Stimulated activated naive CD4-positive, alpha-beta T cell treated with Interleukin-2 at 50 U/mL for 16 hours (primary cell): ENCODE measurements at places on chromosomes 3 and 15.

- no peak for DNase-seq
Observed at GRCh38 chr3:4438296-4438695, 28.8 kb downstream of the SUMF1 start.

- DNase-seq: no peak
Observed at GRCh38 chr3:160018959-160019358, 30.3 kb downstream of the IL12A start.

- no peak for DNase-seq
Observed at GRCh38 chr15:63970621-63971426, 75.5 kb downstream of the DAPK2 start.

- no peak for DNase-seq
Observed at GRCh38 chr3:107797586-107797985, 274.8 kb downstream of the BBX start.

GRCh38 chr15:55168350-55168974, 28.3 kb downstream of the RSL24D1 start:
- peak; percentile 30 for DNase-seq

DNA sequence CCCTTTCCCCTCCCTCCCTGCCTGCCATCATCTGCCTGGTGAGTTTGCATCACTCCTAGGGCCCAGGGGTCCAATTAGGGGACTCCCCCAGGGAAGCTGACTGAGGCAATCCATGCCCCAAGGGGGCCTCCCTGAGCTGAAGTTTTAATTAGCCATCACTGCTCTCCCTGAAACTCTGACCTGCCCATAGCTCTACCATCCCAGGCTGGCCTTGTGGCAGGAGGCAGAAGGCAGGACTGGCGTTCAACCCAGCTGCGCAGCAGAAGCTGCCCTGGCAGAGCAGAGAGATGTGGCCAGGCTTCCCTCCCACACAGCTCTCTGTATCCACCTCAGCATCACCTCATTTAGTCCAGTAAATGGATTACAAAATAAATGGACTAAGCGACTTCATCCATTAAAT, 7.7 kb upstream of the C15orf39 start:
- no peak for DNase-seq

GRCh38 chr3:39592311-39593050, 125.0 kb downstream of the MOBP start:
- no peak for DNase-seq

GRCh38 chr15:66893294-66893693, 172.1 kb upstream of the SMAD3 start:
- no peak for DNase-seq

DNA sequence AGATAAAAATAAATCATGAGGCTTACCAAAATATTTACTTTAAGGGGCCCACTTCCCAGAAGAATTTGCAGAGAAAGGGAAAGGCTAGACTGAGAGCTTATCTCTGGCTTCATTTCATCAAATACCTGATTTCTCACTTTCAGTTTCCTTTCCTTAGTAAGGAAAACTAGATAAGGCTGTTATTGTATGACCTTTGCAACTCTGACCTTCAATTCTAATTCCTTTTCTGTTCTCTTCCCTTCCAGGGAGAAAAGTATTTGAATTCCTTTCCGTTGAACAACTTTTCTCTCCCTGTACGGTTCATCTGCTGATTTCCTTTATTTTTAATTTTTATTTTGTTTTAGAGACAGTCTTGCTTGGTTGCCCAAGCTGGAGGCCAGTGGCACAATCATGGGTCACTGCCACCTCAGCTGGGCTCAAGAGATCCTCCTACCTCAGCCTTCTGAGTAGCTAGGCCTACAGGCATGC, 7.1 kb upstream of the PXK start:
- DNase-seq: no peak
